Muscle of back (tissue), 13 donors: ENCODE measurements at places on chromosomes 1 and 21.

GRCh38 chr1:197774466-197775281, 606 bp downstream of the DENND1B start:
- peak; percentile 48 for DNase-seq

GRCh38 chr1:192689459-192689858, 53.5 kb downstream of the RGS13 start:
- DNase-seq: no peak

DNA sequence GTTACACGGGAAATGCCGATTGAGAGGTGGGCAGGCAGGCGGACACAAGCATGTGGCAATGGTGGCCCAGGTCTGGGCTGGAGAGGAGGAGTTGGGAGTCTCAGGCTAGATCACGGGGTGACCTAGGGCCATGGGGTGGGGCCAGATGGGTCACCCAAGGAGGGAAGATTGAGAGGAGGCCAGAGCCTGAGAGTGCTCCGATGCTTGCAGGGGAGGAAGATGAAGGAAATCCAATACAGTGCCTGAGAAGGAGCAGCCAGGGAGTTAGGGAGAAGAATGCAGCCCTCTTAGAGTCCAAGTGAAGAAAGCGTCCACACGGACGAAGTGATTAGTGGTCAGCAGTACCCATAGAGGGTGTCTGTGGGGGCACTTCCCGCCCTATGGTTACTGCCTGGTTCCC, 61.4 kb upstream of the FAM3B start:
- no peak for DNase-seq

DNA sequence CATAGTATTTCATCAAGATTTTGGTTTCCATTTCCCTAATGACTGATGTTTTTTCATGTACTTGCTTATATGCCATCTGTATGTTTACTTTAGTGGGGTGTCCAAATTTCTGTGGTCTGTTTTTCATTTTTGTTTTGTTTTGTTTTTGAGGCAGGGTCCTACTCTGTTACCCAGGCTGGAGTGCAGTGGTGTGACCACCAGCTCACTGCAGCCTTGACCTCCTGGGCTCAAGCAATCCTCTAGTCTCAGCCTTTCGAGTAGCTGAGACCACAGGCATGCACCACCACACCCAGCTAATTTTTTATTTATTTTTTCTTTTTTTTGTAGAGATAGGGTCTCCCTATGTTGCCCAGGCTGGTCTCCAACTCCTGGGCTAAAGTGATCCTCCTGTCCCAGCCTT, 378.0 kb upstream of the VAMP3 start:
- DNase-seq: no peak
